ENCODE measurements at places on chromosomes 2 and 18.

- DNase-seq, result no peak
These were observed 592.2 kb upstream of the SYT4 start for GRCh38 chr18:43869451-43870008.

DNA sequence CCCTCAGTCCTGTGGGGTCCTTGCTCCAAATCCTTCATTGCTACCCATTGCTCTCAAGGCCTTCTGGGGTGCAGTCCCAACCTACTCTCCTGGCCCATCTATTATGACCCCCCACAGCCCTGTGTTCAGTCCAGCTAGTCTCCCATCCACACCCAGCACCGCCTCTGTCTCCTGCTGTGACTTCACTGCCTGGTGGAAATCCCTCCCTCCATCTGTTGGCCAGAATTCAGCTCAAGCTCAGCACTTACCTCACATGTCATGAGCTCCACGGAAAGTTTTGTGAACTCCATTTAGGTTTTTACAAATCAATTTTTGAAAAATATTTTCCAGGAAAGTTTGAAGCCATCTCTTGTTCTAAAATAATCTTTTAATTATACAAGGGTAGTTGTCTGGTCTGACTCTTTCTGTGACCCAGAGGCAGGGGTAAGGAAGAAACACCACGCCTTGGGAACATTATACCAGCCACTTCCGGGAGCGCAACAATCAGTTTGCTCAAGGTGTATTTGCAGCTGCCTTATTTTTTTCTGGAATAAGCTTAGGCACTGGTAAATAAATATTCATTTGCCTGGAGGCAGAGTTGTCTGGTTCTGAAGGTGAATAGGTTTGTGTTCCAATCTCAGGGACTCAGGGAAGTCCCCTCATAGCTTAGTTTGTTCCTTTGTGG is 110.8 kb downstream of the VIT start:
- no peak for DNase-seq

- DNase-seq, result no peak
These were observed 8.8 kb upstream of the EIF2AK3 start for GRCh38 chr2:88636026-88636425.

GRCh38 chr2:65518751-65519150 is 86.4 kb upstream of the SPRED2 start:
- no peak for DNase-seq

DNA sequence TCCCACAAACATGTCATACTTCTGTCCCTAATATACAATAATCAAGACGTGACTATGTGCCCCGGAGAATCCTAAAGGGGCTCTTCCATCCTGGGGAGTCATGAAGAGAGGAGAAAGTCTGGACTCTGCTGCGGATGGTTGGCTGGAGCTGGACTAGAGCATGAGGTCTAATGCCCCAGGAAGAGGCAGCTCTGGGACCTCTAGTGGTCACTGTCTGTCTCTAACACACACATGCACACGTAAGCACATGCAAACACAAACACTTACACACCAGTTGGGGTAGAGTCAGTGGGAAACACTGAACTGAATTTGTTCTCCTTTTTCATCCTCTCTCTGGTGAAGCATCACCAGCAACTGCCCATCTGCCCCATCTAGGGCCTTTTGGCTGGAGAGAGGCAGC is 271.6 kb downstream of the TDRD15 start:
- no peak for DNase-seq
